ENCODE measurements at places on chromosomes 13 and 19.

GRCh38 chr13:31896427-31896826 is 135.1 kb upstream of the FRY start:
- no peak for DNase-seq

DNA sequence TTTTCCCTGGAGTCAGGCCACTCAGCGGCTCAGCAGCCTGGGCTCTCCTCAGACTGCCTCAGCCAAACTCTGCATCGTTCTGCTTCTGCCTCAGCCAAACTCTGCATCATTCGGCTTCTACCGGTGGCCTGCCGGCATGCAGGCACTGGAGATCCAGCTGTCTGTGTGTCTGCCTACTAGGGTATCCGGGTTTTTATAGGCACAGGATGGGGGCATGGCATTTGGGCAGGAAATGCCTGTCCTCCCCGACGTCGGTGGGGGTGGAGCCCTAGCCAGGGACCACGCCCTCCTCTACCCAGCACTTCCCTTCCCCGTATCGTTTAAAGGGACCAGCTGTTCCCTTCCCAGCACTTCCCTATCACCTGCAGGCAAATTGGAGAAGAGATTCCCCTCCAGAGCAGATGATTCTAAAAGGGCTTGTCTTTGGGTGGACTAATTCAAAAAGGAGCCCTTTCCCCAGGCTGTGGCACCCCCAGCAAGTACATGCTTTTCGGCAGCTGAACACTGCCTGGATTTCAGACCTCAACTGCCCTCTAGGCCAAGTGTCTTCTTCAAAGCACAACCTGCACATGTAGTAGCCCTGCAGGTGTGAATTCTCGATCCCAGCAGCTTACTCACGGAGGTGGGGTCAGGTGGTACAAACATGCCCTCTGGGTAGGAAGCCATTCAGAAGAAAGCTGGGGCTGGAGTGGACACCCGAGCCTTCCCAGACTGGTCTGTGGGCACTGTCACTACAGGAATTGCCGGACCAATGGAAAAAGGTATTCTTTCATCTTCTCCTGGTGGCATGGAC is 25.4 kb upstream of the GPR12 start:
- peak; percentile 38 for DNase-seq

DNA sequence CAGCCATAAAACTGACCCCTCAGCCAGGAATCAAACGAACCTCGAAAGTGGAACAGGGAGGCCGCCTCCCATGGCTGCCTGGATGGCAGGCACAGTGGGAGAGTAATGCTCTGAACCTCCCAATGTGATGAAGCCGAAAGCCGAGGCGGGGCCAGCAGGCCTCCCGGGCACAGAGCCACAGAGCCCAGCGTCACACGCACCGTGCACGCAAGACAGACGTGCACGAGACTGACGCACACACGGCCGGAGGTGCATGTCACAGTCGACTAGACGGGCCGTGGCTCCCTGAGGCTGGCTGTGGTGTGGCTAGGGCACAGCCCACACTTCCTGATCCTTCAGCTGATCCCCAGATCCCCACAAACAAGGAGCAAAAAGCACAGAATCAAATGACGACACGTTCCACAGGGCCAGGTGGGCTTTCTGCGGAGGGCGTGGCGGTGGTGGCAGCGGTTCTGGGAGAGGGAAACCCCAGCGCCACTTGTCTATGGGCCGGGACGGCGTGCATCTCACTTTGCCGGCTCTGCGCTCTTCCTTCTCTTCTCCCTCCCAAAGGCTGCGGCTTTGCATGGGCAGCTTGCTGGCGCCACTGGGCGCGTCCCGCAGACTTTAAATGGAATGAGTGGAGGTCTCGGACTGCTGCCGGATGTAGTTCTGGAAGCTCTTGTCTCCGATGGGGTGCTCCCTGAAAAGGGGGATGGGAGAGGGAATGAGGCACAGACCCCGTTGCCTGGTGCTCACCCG is 5.0 kb upstream of the C13orf46 start:
- no peak for DNase-seq

DNA sequence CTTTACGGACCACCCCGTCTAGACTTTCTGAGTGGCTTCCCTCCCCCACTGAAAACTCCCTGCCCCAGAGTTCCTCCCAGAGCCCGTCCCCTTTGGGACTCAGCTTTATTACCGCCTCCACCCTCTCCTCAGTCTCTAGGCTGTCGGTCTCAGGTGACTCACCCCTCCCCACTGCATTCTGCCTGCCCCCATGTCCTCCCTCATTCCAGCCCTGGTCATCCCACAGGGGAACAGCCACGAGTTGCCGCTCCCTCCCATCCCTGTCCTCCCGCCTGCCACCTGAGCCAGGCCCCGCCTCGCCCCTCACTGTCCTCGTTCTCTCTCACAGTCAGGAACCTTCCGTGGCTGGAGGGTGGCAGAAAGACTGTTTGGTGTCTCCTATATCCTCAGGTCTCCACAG is 57.3 kb downstream of the SMARCA4 start:
- DNase-seq, result no peak

DNA sequence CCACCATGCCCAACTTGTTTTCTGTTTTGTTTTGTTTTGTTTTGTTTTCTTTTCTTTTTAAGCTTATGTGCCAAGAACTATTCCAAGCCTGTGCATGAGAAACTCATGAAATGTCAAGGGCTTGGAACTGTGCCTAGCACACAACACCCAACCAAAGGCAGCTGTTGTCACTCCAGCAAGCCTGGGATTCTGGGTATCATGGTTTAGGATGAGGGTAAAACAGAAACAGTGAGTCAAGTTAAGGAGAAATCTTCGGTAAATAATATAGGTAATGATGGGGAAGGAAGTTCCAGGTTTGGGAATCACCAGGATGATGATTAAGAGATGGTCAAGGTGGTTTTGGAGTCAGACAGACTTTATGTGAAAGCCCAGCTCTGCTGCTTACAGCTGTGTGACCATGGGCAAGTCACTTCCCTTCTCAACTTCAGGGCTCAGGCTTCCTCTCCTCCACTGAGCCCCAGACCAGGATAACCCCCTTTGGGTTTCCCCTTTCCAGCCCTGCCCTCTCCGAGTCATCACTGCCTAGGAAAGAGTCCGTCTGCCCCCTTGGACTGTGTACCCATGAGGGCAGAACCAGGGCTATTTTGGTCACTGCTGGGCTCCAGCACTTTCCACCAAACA is 5.0 kb downstream of the PVR start:
- DNase-seq, result peak; percentile 90

- DNase-seq, result peak; percentile 74
These were observed 18.5 kb downstream of the SLC27A1 start for GRCh38 chr19:17488593-17489391.

DNA sequence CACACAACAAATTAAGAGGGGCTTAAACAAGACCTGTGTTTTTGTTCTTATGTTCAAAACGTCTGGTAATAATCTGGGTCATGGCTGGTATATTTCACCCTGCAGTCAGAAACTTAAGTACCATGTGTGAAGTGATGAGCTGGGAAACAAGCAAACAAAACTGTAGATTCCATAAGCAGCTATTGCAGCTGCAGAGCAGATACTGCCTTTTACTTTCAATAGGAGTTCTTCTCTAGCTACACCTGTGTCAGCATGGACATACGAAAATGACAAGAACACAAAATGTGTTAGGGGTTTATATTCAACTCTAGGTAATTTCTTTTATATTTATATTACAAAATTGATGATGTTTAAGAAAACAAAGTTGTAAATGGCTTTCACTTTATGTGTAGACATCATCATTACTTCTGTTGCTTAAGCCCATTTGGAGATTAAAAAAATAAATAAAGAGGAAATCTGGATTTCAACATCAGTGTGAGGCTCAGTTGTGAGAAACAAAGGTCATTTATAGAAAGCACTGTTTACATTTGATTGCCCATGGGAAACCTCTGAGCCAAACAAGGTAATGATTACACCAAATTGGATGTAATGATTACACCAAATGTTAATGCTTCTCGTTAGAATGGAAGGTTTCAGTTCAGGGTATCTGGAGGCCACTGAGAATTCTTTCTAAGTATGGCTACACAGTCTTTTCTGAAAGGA is 451.0 kb upstream of the SLC10A2 start:
- no peak for DNase-seq

- no peak for DNase-seq
These were observed 733 bp upstream of the CDX2 start for GRCh38 chr13:27969866-27970229.

GRCh38 chr19:16856091-16856490 is 26.9 kb downstream of the SIN3B start:
- DNase-seq, result no peak

GRCh38 chr19:57057036-57057686 is 62.6 kb upstream of the USP29 start:
- peak; percentile 82 for DNase-seq

DNA sequence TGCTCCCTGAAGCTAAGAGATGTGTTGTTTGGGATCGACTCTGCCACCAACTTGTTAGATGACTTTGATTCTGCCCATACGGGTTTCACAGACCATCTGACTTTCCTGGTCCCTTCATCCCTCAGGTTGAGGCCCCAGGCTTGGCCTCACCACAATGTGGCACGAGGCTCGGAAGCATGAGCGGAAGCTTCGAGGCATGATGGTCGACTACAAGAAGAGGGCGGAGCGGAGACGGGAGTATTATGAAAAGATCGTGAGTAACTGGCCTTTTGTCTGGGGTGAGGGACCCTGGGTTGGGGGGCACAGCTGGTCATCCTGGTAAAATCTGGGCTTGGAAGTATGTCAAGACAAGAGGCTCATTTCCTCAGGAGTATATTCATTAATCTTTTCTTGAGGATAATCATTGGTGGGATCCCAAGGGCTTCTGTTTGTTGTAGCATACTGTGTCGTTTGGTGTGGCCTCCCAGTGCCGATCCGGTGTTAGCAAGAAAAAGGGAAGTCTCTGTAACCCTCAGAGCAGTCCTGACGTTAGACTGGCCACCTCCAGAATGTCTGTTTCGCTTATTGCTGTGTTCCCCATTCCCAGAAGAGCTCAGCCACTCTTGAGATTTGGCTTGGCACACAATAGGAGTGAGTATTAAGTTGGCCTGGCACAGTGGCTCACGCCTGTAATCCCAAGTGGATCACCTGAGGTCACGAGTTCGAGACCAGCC is 1.4 kb downstream of the CLASRP start:
- DNase-seq, result no peak

DNA sequence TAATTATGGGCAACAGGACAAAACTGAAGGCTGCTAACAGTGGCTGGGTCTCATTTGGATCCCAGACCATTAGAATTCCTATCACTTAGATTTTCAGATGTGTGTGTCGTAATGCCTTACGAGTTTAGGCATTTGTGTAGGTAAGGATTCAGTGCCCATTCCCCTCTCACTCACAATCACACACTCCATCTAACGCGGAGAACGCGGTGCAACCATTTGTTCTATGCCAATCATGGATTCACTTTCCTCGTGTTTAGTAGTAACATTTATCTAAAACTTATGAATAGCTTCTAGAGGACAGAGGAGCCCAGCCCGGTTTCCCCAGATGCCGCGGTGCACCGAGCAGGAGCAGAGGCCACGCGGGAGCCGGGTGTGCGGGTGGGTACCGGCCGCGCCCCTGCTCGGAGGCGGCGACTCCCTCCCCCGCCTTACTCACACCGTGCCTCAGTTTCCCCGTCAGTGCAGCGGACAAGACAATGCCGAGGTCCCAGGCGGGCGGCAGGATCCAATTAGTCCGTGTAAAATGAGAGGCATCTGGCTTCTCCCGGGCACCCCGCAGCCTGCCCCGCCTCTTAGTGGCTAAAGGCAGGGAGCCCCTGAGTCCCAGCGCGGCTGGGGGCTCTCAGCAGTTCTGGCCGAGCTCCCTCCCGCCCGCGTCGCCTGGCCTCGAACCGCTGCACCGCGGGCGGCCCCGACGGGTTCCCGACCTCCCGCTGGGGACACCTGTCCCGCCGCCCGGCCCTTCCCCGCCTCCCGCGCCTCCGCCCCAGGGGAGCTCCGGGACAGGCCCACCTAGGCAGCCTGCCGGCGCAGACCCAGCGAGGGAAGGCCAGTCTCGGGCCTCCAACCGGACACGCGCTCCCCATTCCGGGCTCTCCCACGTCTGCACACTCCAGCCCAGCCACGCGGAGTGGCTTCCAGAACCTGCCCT is 5.9 kb upstream of the C1QTNF9B start:
- no peak for DNase-seq

DNA sequence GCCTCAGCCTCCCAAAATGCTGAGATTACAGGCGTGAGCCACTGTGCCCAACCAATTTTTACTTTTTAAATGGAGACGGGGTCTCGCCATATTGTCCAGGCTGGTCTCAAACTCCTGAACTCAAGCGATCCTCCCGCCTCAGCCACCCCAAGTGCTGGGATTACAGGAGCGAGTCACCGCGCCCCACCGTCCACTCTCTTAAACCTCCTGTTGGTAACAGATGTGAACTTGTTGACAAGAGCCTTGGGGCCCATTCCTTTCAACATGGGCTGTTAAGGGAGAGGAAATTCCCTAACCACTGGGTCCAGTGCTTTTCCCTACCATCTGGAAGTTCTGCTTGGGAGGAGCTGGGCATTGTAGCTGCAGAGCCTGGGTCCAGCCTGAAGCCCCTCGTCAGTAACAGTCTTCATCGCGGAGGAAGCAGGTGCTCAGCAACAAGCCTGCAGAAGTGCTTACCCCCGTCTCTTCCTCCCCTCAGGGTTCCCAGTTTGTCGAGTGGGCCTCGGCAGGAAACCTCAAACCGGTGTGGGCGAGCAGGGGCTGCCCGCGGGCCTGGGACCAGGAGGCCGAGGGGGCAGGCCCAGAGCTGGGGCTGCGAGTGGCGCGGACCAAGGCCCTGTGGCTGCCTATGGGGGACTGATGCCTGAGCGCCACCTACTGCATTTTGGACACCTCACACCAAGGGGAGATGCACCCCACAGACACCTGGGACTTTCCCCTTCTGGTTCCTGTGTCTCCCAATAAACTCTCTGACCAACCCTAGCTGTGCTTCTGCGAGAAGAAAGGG is 4.0 kb upstream of the FLT3LG start:
- DNase-seq, result no peak

DNA sequence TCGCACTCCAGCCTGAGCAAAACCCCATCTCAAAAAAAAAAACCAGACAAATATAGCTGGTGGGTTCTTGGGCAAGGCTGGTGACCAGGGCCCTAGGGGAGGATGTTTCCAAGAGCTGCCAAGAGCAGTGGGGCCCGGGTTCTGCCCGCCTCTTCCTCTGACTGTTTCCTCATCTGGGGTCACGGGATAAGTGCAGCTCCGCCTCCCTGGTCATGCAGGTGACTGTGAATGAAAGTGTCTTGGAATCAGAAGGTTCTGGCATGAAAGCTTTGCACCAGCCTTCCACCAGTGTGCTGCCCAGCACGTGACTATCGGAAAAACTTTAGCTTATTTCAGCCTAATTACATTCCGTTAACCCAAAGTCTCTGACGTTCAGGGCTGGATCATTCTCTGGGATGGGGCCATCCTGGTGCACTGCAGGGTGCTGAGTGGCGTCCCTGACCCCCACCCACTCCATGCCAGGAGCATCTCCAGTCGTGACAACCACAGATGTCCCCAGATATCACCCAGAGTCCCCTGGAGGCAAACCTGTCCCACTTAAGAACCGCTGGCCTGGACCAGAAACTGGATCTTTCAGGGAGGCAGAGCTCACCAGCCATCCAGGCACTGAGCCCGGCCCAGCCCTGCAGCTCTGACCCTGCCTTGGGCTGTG is 85.6 kb downstream of the GNG7 start:
- DNase-seq, result peak; percentile 64

DNA sequence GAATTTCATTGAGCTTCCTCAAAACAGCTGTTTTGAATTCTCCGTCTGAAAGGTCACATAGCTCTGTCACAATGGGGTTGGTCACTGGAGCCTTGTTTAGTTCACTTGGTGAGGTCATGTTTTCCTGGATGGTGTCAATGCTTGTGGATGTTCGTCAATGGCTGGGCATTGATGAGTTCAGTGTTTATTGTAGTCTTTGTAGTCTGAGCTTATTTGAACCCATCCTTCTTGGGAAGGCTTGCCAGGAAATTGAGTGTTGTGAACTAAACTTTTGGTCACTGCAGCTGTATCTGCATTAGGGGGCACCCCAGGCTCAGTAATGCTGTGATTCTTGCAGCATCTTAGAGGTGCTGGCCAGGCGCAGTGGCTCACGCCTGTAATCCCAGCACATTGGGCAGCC is 22.0 kb downstream of the BLOC1S3 start:
- peak; percentile 57 for DNase-seq
